ENCODE measurements at places on chromosomes 1 and 21.

- peak; percentile 59 for DNase-seq
These were observed 1.5 kb downstream of the HIPK1 start for GRCh38 chr1:113930499-113931161.

DNA sequence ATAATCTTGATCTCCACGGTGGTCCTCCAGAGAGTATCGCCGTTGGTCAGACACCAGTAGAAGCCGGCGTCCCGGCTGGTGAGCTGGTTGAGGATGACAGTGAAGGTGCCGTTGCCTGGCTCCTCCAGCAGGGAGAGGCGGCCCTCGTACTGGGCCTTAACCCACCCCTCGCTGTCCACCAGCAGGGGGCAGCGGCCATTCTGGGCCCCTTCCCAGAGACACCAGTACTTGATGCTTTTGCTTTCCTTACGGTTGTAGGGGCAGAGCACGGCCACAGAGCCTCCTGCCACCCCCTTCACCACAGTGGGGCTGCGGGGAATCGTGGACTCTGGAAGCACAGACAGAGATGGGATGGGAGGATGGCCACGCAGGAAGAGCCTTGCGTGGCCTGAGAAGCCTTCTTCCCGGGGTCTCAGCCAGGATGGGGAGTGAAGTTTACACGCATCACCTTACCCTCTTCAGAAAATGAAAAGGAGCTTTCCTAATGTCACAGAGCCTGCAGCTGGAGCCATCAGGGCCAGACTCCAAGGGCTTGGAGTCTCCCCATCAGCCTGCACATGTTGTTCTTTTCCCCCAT is 10.7 kb downstream of the PIGR start:
- DNase-seq: peak; percentile 65

GRCh38 chr1:54850737-54851136 is 36.3 kb downstream of the DHCR24 start:
- DNase-seq: no peak

GRCh38 chr1:98045211-98045766 is 124.5 kb upstream of the DPYD start:
- peak; percentile 31 for DNase-seq

- no peak for DNase-seq
These were observed 794.2 kb upstream of the ADGRL2 start for GRCh38 chr1:81006502-81006901.

DNA sequence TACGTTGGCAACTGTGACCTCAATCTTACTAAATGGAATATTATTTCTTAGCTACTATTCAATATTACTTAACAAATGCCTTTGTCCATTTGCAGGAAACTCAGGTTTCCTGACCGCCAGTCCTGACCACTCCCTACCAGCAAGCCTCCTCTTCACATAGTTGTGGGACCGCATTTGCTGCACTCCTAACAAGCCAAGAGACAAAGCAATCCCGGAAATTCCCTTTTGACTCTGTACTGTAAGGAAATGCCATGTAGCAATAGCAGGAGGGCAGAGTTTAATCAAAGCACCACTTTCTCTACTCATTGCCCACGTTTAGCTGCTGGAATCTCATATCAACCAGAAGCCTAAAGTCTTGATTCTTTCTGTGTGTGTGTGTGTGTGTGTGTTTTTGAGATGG is 28.1 kb upstream of the ACBD6 start:
- DNase-seq: no peak

- no peak for DNase-seq
These were observed 8.1 kb downstream of the ODF2L start for GRCh38 chr1:86387916-86388627.

DNA sequence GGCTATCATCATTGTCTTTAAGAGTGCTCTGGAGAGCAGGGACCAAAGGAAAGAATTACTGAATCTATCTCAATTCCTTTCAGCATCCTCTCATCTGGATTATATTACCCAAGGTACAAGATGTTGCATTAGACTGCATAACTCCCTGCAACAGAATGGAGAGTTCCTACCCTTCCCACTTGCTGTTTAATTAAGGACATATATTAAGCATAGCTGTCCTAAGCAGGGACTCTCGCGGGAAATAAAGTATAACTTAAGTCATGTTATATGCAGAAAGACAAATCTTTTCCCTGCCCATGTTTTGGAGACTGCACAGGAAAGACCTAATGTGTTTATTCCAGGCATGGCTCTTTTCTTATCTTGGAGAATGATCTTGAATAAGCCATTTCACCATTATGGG is 6.8 kb upstream of the JAM2 start:
- DNase-seq: no peak

DNA sequence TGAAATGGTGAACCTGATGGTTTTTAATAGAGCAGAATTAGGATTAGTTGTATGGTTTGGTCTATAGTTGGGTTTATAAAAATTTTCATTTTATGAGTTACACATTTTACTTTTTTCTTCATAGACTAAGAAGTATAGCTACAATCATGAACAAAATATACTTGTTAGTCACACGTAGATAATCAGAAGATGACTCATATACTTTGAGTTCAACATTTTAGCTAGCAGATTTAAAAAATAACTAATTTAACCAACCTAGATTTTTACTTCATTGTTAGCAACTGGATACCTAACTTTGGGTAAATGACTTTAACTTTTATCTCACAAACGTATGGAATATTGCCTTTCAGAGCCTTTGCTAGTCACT is 27.9 kb downstream of the MORC3 start:
- DNase-seq: no peak

DNA sequence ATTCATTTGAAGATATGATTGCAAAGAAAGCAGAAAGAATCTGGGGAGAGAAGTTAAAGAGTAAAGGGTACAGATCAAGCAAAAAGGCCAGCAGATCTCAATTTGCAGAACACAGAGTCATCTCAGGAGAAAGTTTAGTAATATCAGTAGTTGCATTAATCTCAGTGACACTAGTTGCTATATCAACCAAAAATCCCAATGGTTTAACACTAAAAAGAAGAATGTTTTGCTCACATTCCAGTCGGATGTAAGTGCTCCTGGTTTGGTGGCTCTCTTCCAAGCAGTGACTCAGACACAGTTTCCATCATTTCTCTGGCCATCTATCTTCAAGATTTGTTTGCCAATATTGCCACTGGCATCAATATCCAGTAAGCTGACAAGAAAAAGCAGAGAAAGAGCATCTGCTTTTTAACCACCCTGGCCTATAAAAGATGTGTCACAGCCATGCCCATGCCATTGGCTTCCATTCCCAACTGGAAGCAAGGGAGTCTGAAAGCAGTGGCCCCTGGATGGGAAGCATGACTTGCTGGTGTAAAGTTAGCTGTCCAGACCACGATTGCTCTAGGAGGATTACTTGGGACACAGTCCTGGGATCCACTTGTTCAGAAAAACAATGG is 45.5 kb upstream of the AIM2 start:
- no peak for DNase-seq

DNA sequence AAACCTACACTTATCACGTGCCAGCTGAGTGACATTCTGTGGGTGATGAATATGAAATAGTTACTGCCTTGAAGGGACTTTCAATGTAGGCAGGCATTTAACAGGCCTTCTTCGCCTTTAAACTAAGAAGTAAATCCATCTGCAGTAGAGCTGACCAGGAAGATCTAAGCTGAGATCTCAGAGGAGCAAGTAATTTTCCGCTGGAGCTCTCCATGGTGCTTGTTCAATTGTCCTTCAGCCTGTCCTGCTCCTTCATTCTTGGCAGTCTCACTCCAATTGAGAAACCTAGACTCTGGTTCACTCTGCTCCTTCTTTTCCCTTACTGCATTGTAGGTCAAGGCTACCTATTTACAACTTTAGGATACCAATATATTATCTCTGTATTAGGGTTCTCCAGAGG is 183.5 kb downstream of the HMCN1 start:
- no peak for DNase-seq

DNA sequence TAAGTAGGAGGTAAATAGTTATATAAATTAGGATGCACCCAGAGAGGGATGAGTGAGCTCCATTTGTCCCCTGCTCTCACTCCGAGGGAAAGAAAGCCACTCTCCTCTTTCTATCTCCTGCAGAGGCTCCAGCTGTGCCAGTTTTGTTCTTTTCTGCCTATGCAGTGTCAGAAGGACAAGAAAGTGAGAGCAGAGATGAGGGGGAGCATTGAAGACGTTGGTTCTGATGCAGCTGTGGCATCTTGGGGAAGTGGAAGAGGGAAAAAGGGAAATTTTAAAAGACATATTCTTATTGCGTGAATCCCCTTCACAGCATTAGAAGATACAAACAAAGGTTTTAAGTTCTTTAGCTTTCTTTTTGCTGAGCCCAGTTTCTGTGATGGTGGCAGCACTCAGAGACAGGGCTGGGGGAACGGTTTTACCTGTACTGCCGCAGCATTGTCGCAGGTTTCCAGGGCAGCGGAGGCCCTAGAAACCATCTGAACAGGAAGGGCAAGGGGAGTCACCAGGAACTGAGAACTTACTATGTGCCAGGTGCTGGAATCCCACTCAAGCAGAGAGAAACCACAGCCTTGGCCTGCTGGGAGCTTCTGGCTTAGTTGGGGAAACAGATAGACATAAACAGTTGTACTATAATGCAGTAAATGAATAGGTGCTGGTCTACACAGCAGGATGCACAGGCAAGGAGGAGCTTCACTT is 44.9 kb upstream of the USP24 start:
- DNase-seq: no peak

DNA sequence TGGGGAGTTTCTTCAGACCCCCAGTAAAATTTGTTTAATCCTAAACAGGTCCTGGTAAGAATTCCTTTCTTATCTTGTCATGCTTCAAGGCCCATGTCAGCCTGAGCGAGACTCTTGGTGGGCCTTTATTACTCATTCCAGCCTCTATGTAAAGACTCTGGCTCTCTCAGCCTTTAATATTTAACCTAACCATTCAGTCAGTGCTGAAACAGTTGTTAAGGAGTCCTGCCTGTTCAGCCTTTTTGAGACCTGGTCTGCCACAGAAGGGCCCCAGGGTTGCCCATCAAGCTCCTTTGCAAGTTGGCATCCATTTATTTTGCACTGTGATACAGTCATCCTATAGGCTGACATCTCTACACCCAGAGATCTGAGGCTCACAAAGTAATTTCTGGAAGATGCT is 107.7 kb upstream of the VANGL1 start:
- no peak for DNase-seq

DNA sequence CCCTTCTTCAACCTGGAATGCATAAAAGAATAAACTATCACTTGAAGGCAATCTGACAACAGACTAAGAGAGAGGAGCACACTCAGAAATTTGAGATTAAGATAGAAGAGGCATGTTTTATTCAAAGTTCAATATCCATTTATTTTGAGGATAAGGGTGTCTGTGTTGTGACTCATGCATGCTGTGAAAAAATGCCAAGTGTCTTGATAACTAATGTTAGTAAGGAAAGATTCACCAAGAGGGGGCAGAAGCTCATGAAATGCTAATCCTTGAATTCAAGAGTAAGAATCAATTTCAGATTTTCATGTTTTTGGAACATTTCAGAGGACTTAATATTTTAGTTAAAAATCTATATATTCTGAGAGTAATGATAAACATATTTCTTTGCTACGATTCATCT is 94.0 kb downstream of the IFI44 start:
- no peak for DNase-seq

DNA sequence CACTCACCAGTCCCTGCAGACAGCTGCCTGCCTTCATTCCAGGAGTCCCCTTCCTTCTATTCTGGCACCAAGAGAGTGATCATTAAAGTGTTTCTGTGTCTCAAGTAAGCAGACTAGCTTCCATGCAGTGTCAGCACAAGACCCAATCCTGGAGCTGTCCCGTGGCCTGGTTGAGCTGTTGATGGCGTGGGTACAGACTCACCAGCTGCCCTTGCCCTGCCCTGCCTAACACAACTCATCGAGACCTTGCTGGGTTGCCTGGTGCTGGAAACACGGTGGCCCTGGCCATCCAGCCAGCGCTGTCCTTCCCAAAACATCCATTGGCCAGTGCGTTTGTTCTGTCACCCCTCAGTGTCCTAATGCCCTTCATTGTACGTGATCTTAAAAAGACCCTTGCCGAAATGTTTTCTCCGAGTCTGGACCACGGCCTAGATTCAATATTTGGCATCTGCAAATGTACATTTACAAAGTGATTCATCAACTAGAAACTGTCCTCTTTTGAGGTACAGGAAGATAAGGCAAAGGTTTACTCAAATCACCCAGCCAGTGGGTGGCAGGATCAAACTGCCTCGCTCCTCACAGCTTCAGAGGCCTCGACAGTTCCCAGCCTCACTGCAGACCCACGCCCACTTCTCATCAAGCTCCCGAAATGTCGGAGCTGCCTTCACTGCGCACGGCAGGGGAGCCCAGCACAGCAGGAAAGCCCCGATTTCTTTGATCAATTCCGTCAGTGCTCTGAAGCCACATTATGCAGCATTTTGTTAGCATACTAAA is 494.2 kb downstream of the KIF26B start:
- DNase-seq: peak; percentile 33

GRCh38 chr1:28099050-28099769 is 10.8 kb upstream of the EYA3 start:
- no peak for DNase-seq

DNA sequence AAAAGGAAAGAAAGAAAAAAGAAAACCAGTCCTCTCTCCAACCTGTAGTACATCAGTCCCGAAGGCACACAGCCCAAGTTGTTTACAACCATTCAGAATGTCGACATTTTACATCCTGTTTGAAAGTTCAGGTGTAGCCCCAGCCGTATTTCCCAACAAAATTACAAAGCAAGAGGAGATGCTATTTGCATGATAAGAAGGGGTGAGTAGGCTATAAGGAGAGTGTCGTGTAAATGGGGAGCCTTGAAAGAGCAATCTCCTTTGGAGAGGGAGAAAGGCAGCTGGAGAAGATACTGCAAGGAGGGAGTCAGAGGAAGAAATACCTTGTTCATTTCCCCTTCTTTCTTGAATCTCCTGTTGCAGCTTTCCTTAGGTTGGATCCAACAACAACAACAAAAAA is 35.5 kb upstream of the DENND1B start:
- no peak for DNase-seq
